ENCODE measurements at places on chromosomes 6 and 20.

DNA sequence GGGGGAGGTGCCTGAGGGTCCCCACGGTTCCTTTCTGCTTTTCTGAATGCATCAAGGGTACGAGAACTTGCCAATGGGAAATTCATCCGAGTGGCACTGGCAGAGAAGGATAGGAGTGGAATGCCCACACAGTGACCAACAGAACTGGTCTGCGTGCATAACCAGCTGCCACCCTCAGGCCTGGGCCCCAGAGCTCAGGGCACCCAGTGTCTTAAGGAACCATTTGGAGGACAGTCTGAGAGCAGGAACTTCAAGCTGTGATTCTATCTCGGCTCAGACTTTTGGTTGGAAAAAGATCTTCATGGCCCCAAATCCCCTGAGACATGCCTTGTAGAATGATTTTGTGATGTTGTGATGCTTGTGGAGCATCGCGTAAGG lies 226.4 kb downstream of the SMOC2 start:
- DNase-seq = no peak

DNA sequence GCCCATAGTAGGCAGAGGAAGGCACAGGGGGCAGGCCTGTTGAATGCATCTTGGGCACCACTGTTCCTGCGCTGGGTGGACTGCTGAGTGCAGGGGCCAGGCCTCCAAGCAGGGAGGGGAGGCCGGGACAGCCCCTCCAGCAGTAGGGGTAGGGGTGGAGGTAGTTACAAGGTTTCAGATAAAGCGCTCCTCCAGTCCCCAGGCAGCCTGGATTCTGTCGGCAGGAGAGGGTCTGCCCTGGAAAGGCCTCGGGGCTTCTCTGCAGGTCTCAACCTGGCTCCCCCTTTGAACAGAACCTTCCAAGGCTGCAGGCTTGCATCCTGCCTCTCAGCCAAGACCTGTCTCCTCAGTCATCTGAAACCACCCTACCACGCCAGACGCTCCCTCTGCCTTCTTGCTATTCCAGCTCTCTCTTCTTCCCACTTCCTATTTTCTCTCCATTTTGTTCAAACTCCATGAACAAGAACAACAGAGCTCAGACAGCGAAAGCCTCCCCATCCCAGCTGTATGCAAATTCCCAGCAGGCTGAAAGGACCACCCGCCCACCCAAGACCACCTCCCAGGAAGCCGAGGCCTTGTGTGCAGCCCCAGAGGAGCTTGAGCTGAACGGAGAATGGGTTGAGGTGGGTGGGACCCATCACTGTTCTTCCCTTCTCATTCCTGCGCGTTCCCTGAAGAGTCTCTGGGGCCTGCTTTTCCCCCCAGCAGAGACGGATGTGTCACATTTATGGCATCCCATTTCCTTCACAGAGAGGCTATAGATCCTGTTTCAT lies 1.4 kb downstream of the MLN start:
- DNase-seq = no peak

DNA sequence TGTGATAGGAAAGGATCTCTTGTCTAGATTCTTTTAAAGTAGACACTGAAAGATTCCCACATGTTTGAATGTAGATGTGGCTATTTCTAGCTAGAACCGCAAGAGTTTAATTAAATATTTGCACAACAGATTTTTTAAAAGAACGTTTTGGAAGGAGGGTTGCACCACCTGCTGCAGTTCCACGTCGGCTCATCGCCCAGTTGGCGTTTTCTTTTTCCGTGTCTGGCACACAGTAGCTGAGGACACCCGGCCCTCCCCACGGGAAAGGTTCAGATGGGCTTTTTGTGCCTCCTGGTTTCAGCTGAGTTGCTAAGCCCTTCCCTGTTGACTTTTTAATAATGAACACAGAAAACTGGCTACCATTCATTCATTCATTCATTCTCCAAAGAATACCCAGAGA lies 41.8 kb upstream of the DOK5 start:
- DNase-seq = no peak

DNA sequence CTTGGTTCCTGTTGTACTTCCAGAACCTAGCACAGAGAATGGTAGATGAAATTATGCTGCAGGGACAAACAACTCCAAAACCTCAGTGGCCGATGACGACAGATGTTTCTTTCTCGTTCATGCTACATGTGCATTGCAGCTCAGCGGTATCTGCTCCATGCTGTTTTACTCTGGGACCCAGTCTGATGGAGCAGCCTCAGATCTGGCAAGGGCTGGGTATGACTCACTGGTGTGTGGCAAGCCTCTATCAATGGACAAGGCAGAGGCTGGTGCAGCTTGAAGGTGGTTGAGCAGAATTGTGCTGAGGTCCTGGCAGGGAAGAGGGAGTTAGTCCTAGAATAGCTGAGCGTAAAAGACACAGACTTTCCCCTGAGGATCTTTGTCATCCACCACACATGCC lies 10.3 kb upstream of the BLCAP start:
- no peak for DNase-seq

- DNase-seq = no peak
Observed at GRCh38 chr6:123965894-123966293, 162.2 kb downstream of the NKAIN2 start.

DNA sequence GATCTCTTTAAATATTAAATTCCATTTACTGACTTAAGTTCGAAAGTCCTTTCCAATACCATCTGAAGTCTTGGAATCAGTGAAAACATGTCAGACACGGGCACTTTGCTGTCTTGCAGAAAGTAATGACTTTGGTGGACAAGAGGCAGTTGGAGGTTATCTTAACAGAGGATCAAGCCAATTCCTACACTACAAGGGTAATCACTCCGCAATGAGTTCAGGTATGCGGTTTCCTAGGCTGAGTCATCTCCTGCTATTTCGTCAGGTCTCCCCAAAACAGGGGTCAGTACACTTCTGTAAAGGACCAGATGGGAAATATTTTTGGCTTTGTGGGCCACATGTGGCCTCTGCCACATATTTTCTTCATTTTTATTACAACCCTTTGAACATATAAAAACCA lies 656.6 kb downstream of the KIF16B start:
- DNase-seq = no peak

- no peak for DNase-seq
Observed at GRCh38 chr6:112957536-112957916, 610.4 kb downstream of the RFPL4B start.

DNA sequence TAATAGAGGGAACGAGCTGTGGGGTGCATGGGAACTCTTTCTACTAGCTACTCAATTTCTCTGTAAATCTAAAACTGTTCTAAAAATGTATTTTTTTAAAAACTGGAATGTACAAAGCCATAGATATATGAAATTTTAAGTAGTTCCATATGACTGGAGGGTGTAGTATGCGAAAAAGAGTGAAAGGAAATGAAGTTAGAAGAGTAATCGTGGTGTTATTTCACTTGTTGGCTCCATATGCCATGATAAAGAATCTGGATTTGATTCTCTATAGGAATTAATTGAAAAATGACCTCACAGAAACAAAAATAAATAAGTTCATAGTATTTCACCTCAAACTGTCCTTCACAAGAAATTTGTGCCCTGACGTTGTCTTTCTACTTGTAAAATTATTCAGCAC lies 500.2 kb downstream of the TENT5A start:
- no peak for DNase-seq

DNA sequence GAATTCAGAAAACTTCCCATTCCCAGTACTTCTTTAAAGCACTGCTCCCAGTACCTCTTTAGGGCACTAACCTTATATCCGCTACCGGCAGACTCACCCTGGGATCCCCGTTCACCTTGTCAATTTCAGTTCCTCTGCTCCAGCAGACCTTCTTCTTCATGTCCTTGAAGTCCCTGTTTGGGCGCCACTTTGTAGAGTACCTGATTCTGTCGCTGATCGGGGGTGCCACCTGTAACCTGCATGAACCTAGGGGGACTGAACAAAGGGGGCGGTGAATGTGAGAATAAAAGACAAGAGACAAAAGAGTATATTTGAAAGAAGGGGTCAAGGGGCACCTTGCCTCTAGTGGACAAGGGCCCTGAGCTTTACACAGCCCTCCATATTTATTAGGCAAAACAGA lies 4.9 kb upstream of the GINS1 start:
- DNase-seq = no peak

DNA sequence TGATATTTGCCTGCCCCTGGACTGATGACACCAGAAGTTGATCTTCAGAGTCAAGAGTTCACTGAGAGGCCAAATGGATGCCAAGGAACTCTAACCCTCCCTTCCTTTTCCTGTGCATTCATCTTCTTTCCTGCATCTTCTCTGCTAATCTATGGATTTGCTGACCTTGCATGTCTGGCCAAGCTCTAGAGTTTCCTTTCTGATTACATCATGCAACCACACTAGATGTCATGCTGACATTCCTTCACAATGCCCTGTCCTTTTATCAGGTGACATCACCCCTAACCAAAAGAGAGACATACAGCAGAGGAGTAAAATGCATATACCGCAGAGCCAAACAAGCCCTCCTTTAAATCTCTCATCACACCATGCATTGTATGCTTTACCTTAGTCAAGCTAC lies 487.6 kb downstream of the TFAP2A start:
- DNase-seq = no peak

DNA sequence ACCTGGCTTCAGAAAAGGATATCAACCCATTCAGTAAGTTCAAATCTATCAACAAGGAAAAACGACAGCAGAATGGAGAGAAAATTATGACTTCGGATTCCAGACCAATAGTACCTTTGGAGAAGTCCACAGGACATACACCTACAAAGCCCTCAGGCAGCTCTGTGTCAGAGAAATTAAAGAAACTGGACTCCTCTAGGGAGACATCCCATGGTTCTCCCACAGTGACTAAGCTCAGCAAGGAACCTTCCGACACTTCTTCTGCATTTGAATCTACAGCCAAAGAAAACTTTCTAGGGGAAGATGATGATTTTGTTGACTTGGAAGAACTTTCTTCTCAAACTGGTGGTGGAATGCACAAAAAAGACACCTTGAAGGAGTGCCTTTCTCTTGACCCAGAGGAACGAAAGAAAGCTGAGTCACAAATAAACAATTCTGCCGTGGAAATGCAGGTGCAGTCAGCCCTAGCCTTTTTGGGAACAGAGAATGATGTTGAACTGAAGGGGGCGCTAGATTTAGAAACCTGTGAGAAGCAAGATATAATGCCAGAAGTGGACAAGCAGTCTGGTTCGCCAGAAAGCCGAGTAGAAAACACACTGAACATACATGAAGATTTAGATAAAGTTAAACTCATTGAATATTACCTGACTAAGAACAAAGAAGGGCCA lies 67.4 kb upstream of the HINT3 start:
- DNase-seq = no peak

GRCh38 chr20:41081276-41081814 lies 52.7 kb downstream of the TOP1 start:
- no peak for DNase-seq

GRCh38 chr6:83265384-83265783 lies 72.2 kb downstream of the RWDD2A start:
- DNase-seq = no peak

GRCh38 chr6:9136141-9136822 lies 700.9 kb upstream of the SLC35B3 start:
- DNase-seq = no peak

DNA sequence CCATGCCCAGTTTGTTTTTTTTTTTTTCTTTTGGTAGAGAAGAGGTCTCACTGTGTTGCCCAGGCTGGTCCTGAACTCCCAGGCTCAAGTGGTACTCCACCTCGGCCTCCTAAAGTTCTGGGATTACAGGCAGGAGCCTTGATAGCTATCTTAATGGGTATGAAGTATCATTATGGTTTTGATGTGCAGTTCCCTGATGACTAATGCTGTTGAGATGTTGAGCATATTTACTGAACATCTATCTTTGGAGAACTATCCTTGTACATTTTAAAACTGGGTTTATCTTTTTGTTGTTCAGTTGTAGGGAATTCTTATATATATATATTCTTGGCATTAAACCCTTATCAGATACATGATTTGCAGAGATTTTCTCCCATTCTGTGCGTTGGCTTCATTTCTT lies 21.4 kb upstream of the MYL9 start:
- DNase-seq = no peak

GRCh38 chr20:46055269-46055668 lies 26.3 kb downstream of the SLC12A5 start:
- DNase-seq = no peak

DNA sequence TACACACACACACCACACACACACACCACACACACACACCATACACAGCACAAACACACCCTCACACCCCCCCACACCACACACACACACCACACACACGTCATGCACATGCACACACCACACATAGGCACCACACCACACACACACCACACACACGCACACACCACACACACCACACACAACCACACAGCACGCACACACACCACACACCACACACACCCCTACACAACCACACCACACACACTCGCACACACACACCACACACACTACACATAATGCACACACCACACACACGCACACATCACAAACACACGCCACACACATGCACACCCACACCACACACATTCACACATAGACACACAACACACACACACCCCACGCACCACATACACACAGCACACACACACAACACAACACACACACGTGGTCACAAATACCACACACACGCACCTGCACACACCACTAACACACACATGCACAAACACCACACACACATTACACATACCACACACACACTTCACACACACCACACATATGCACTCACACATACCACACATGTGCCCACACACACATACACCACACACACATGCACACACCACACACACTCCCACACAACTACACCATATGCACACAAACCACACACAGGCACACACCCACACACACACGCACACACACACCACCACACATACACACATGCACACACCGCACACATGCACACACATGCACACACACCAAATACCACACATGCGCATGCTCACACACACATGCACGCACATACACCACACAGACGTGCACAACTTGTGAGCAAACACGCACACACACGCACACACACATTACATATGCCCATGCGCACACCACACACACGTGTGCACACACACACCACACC lies 9.4 kb upstream of the ACSS1 start:
- DNase-seq = no peak

GRCh38 chr6:22027040-22027725 lies 269.7 kb downstream of the PRL start:
- DNase-seq = no peak

DNA sequence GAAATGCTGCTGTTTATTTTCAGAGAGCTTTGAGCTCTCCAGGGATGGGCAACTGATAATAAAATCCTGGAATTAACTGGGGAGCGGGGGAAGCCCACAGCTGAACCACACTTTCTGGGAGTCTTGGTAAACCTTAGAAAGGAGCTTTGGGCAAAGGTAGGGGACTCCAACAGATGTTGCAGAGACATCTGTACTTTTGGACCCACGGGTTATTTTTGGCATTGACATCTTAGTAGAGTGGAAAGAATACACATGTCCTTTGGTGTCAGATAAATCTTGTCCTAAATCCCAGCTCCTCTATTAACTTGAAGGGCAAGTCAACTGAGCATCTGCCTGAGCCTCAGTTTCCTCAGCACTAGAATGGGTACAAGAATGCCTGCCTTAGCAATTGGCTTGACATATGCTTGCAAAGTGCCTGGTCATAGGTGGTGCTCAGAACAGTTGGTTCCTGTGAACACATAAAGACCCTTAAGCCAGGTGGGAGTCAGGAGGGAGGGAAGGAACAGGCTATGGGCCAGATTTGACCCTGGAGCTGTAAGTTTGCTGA lies 5.8 kb downstream of the SLC22A3 start:
- DNase-seq = no peak

All from stimulated activated CD4-positive, alpha-beta T cell treated with anti-CD3 and anti-CD28 coated beads, TNF-alpha, amount 100 ng/mL, for 1 hour (primary cell).